ENCODE measurements at places on chromosomes 1 and 21. TPM values are rescaled to one million over a fixed set of nuclear protein-coding genes. Genes with fewer than 3 reads are reported as not detected.

The PHC2 gene
- 117 TPM for polyA plus RNA-seq

DNA sequence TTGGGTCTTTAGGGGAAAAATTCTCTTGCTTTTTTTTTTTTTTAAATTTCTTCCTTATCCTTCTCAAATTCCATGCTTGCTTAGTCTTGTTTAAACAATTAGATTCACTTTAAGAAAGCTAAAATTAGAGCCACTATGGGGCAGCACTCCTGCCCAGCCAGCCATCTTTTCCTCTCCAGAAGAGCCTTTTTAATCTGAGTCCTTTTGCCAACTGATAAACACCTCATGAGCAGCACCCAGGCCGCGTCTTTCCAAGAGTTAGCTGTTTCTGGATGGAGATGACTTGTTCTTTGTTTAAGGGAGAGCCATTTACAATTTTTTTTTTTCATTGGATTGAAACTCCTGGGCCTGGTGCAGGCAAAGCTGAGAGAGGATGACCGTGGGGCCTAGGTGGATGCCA is 53.3 kb upstream of the TSPAN2 start:
- DNase-seq: no peak

The CD101 gene
- 2.0 TPM for polyA plus RNA-seq

DNA sequence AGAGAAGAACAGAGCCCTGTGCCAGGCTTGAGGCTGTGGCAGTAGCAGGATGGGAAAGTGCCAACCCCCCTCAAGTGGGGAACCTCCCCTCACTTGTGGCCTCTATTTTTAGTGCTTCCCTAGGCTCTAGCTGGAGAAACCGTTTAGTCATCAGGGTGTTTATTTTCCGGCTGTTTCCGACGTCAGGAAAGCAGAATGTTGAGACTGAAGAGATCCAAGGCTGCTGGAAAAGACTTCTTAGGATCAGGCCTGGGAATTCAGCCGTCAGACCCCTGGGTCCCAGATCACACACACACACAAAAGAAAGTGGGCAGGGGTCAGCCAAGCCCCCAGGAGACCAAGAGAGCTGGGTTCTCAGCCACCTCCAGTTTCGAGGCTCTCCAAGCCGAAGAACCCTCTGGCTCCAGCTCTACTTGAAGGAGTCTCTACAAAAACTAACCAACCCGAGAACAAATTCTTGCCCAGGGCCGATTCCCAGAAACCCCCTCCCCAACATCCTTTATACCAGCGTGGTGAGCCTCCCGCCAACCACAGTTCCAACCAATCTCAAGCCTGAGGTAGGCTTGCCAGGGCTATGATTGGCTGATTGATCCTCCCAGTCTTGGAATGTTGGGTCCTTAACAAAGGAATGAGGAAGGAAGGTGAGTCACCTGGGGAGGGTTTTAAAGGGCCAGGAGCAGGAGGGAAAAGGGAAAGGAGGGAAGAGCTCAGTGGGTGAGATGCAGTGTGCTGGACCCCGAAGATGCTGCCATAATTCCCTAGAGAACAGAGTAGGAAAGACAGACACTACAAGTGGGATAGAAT is 2.5 kb upstream of the MEF2D start:
- DNase-seq: no peak
